ENCODE measurements at places on chromosomes 3 and 15.

DNA sequence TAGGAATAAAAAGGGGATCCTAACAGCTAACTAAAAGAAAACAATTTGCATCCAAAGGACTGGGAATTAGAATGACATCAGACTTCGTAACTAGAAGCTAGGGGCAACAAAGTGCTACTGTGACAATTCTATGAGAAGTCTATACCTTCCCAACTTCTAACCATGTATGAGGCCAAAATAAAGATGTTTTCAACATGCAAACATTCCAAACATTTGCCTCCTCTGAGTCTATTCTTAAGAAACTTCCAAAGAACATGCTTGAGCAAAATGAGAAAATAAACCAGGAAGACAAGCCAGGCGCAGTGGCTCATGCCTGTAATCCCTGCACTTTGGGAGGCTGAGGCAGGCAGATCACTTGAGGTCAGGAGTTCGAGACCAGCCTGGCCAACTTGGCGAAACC, 13.1 kb upstream of the RNF7 start:
- DNase-seq: no peak

- no peak for DNase-seq
Observed at GRCh38 chr15:58286523-58286922, 145.3 kb upstream of the LIPC start.

DNA sequence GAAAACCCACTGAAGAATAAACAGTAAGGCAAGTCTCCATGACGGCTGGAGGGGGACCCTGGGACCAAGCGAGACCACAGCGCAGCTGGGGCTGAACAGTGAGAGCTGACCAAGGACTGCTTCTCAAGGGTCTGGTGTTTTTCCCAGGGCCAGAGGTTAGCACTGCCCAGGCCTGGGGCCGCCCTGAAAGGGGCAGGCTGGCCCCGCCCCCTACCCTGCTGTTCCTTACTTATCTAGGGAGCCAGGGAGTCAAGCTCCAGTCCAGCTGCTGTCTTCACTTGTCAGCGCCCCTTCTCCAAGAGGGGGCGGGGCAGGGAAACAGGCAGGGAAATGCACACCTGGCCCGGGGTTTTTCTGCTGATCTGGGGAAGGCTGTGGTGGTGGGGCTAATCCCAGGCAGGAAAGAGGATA, 51.6 kb upstream of the HACD2 start:
- no peak for DNase-seq

GRCh38 chr3:125310623-125311081, 64.5 kb downstream of the ZNF148 start:
- DNase-seq: no peak

- DNase-seq: no peak
Observed at GRCh38 chr3:72974956-72975355, 21.7 kb upstream of the PPP4R2 start.

DNA sequence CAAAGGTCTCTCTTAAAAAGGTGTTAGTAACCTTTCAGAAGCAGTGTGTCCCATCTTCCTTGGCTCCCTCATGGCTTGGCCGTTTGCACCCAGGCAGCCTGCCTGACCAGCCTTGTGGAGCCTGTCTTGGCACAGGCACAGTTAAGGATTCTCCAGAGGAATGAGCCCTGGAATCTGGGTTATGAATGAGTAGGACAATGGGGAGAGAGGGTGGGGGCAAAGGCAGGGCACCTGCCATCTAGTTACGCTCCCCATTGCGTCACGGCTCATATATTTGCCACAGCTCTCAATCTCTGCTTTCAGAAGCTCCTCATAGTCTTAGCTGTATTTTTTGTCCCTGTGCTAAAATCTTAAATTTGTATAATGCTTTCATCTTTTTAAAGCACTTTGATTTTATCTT, 50.6 kb downstream of the WDR76 start:
- no peak for DNase-seq

DNA sequence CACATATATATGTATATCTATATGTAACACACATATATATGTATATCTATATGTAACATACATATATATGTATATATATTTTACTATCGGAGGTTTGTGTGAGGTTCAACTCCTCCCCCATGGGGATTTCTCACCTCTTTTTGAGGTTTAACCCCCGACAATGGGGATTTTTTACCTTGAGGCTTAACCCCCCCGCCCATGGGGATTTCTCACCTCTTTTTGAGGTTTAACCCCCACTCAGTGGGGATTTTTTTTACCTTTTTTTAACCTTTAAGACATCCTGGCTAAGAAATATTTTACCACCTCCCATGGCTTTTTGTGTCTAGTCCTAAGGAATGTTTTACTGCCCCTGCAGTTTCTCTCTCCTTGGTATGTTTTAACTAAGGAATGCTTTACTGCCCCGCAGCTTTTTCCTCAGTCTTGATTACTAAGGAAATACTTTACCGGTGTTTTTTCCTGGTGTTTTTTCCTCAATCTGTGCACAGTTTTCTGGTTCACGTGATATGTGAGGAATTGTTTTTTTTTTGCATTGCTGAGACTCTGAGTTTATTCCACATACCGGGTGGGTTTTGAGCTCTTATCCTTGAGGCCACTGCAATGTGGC, 185.2 kb downstream of the KLF13 start:
- no peak for DNase-seq

- DNase-seq: no peak
Observed at GRCh38 chr3:39910826-39911464, 101.5 kb downstream of the MYRIP start.

- no peak for DNase-seq
Observed at GRCh38 chr3:185585518-185585858, 607 bp upstream of the SENP2 start.

DNA sequence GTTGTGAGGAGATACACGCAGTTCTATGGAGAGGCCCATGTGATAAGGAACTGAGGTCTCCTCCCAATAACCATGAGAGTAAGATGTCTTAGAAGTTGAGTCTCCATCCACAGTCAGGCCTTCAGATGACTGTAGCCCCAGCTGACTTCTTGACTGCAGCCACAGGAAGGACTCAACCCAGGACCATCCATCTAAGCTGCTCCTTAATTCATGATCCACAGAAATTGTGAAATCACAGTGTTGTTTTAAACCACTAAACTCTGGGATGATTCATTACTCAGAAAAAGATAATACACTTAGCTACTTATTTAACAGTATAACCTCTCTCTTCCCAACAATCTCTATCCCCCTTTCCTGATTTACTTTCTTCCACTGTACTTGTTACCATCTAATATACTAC, 173.3 kb downstream of the ALDH1A2 start:
- no peak for DNase-seq

GRCh38 chr3:170083343-170083742, 45.5 kb downstream of the GPR160 start:
- no peak for DNase-seq

DNA sequence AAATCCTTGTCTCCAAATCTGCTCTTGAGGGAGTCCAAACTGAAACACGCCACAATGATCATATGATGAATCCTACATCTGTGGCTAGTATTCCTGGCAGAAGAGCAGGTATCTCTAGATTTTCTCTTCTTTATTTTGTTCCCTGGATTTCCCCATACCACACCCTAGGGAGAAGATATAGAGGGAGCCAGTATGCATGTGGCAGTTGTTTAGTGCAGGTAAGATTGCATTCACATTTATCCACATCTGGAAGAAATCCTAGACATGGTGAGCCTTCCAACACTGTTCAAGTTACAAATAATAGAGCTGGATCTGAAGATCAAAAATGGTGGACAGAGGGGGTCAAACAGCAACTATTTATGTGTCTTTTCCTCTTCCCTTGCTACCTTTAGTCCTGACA, 316.7 kb downstream of the ZNF385D start:
- no peak for DNase-seq

DNA sequence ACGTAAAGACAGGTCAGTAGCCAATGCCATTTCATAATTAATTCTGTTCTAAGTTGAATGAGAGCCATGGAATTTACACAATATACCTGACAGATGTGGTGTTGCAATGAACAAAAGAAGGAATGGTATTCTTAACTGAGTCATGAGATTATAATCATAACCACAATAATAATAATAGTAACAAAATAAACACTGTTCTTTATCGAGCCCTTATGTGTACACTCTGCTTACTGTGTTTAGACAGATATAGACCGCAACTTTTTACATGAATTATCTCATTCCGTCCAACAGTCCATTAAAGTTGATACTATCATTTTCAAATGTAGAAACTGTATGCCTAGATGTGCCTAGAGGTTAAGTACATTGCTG, 28.2 kb upstream of the SCAANT1 start:
- no peak for DNase-seq

DNA sequence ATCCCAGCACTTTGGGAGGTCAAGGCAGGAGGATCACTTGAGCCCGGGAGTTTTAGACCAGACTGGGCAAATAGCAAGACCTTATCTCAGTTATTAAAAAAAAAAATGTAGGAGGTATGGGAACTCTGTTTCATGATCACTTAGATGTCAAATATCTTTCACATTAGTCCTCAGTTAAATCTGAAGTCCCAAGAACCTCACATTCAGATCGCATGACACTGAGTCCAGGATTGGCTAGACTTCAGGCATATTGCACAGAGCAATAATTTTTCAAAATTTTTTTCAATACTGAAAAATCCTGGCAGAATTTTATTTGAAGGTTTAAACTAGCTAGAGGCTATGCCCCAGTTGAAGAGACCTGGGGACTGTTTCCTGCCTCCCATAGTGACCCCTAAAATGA, 56.3 kb upstream of the ZNF148 start:
- DNase-seq: no peak

DNA sequence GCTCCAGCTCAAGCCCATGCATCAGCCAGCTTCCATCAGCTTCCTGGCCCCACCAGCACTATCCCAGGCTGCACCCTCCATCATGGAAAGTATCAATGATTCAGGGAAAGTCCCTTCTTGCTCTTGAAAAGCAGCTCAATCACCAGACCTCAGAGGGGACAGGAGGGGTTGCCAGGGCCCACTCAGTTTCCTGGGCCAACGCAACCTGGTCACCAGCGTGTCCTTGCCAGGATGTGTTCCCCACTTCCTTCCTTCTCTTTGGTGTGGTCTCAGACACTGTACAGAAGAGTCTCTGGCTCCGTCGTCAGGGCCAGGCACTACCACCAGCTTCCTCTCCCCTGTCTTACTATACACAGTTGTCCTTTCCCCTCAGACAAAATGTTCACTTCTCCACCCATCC, 3.0 kb downstream of the HDC start:
- no peak for DNase-seq

DNA sequence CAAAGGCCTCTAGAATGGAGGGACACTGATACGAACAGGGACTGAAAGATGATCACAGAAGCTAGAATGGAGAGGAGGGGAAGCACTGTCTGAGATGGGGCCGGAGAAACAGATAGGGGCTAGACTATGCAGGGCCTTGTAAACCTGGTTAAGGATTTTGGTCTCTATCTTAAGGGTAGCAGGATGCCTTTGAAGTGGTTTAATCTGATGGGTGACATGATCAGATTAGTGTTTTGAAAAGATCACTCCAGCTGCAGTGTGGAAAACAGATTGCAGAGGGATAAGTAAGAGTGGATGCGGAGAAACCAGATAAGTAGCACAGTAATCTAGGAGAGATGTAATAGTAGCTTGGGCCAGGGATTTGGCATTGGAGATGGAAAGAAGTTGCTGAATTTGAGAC, 108.1 kb downstream of the RSRC1 start:
- DNase-seq: no peak

DNA sequence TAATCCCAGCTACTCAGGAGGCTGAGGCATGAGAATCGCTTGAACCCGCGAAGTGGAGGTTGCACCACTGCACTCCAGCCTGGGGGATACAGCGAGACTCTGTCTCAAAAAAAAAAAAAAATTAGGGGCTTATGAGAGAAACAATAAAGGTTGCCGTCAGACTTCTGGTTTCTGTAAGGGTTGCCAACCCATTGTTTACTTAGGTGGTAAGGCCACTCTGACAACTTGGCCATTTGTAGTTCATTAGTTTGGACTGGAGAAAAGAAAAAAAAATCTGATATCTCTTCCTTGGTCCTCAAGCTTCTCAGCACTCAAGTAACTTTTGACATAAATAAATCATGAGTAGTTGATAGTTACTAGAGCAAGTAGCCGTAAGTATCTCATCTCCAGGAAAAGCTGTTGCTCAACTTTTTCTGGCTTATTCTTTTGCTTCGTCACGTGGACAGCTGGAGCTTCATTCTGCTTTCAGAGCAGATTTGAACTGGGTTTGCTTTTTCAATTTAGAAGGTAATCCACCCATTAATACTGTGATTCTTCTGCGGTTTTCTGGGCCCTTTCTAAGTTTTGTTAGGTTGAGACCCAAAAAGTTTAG, 9.4 kb downstream of the SNX1 start:
- DNase-seq: no peak

GRCh38 chr15:51161491-51162220, 67.0 kb upstream of the TNFAIP8L3 start:
- no peak for DNase-seq

- DNase-seq: no peak
Observed at GRCh38 chr3:196180346-196180745, 30.9 kb downstream of the ZDHHC19 start.

DNA sequence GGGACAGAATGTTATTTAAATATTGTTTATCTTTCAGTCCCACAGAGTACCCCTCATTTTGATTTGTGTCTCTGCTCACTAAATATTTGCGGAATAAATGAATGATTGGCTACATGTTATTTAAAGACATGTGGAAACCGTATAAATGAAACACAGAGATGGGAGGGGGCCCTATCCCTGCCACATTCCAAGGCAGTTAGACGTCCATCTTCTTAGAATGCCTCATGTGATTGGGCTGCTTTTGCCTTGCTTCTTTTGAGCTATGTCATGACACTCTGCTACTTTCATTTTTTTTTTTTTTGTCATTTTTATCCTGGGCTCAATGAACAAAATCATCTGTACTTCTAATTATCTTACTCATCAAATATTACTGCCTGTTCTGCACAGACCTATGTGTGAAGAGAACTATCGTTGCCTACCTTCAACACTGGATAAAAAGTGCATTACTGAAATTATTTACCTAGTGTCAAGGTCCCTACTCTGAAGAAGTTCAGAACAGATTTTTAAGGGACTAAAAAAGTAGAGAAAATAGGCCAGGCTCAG, 83.9 kb upstream of the FAM98B start:
- no peak for DNase-seq

- DNase-seq: no peak
Observed at GRCh38 chr3:136255672-136256406, 5.7 kb downstream of the PCCB start.

- no peak for DNase-seq
Observed at GRCh38 chr15:42068601-42069000, 25.8 kb downstream of the PLA2G4D start.

DNA sequence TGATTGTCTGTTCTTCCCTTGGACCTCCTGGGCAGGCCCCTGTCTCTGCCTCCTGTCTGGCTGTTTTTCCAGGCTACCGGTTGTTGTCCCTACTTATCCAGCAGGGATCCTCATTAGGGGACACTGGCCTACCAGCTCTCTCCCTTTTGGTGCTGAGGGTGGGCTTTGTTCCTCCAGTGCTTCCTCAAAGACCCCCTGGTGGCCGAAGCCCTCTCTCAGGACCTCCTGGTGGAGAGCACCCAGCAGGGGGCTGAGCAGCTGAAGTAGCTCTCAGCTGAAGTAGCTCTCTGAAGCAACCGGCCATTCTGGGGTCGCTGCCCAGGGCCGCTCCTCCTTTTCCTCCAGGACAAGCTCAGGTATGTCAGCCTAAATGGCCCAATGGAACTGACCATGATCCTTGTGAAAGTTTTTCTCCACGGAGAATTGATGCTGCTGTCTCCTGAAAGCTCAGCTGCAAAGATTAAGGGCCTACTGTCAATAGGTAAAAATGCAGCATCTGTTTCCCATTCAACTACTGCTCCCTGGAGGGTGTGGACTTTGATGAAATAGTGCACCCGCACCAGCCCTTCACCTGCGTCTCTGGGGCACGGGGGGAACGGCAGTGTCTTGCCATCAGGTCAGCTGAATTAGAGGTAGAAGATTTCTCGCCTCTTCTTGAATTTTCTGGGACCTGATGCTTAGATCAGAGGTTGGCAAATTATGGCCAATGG, 27.6 kb downstream of the ARNT2 start:
- DNase-seq: peak; percentile 13

- DNase-seq: no peak
Observed at GRCh38 chr15:72785432-72785831, 1.9 kb upstream of the ADPGK start.

Measured in NCI-H1092 (cell line).